Activated CD4-positive, alpha-beta memory T cell treated with anti-CD3 and anti-CD28 coated beads for 36 hours (primary cell): ENCODE measurements at places on chromosomes 16 and 17. TPM values are rescaled to one million over a fixed set of nuclear protein-coding genes. Genes with fewer than 3 reads are reported as not detected.

GRCh38 chr16:64272028-64272427, 849.8 kb downstream of the CDH11 start:
- no peak for DNase-seq

DNA sequence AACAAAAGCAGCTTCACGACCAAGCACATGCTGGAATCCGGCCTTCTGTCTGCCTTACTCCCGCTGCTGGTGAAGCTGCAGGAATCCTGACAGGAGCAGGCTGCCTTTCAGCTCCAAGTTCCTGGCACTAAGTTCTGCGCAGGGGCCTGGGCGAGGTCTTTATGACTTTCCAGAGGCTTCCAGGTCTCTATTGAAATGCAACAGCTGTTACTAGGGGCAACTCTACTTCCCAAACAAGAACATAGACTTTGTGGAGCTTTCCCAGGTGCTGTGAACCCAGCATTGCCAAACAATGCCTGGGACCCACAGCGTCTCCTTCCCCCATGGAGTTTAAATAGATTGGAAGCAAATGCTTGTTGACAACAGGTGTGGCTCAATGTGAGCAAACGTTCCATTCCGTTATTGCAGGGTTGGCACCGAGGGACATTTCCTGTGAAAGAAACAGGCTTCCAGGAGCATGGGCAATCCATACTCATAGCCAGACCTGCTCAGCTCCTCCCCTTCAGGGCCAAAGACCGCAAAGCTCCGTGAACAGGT, 156.0 kb downstream of the CDH13 start:
- DNase-seq = no peak

DNA sequence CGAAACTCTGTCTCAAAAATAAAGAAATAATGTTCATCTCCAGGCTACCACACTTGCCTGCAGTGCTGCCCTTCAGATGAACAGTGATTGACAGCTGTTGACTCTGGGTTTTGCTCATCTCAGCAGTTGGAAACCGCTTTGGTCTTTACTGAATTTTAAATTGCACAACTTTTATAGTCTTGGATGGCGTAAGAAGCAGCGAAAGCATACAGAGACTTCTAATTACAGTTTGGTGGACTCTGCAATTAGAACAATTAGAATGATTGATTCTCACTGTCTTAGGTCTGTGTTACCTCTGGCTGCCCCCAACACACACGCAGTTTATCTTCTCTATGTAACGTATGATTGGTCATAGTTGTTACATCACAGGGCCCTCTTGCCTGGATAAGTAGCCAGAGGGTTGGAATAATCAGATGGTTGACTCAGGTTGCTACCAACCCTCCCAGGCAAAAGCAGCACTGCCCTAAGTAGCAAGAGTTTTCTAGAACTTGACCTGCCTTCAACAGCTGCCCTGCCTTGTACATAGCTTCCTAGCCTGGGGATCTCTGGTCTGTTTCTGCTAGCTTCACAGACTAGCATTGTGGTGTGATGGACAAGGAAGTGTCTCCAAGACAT, 1.9 kb upstream of the NAT9 start:
- no peak for DNase-seq

GRCh38 chr17:44071772-44072171, 1.2 kb downstream of the G6PC3 start:
- DNase-seq = no peak

DNA sequence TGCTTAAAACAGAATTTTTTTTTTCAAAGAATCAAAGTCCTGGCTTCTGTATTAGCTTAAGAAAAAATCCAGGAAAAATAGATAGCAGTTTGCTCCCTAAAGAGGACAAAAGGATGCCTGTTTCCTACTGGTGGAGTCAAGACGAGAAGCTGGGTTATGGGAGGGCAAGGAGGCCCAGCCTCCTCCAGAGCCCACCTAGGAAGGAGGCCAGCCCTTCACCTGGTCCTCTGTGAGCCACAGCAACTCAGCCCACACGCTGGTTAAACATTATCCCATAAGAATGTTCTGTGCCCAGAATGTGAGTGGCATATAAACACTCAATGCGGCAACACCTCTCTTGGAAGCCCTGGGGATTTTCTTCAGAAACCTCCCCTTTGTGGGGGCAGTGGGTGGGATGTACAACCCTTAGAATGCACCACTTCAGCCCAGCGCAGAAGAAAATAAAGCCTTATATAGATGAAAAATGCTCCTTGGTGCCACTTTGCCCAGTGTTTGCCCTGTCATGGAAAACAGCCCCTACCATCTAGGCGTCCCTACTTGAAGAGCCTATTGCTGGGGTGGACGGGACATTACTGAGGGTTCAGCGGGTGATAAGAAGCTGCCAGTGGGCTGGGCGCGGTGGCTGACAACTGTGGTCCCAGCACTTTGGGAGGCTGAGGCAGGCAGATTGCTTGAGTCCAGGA, 48.0 kb downstream of the TEKT5 start:
- no peak for DNase-seq

GRCh38 chr16:53103811-53104210, 49.0 kb downstream of the CHD9 start:
- DNase-seq = no peak

GRCh38 chr16:52123842-52124241, 423.1 kb downstream of the TOX3 start:
- no peak for DNase-seq

DNA sequence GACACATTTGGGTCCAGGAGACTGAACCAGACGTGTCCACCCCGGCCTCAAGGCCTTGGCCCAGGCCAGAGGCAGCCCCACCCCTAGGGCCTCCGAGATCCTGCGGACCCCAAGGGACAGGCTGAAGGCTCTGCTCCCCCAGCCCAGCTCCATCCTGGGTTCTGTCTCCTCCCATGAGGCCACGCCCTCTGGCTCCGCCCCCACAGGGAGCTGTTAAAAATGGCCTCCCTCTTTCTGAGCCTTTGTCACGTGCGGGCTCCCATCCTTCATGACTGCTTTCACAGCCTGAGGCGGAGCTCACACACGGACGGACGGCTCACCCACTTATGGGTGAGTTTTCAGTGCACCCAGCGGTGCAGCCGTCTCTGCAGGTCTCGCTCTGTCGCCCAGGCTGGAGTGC, 6.5 kb upstream of the CACNA1H start:
- peak; percentile 18 for DNase-seq

GRCh38 chr16:79909571-79909970, 309.0 kb upstream of the MAF start:
- DNase-seq = no peak

- DNase-seq = no peak
These were observed 85.5 kb upstream of the SALL1 start for GRCh38 chr16:51236583-51236982.

DNA sequence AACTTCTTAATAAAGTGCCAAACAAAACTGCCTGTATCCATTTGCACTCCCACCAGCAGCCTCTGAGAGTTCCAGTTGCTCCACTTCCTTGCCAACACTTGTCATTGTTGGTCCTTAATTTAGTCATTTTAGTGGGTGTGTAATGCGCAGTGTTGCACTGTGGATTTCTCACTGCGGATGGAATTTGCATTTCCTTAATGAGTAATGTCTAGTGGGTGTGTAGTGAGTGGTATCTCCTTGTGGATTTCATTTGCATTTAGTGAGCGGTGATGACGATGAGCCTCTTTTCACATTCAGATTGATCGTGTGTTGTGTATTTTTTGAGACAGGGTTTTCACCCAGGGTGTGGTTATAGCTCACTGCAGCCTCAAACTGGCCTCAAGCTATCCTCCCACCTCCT, 4.1 kb upstream of the MSLN start:
- no peak for DNase-seq

- no peak for DNase-seq
These were observed 46.5 kb downstream of the TEX2 start for GRCh38 chr17:64216338-64217248.

- DNase-seq = no peak
These were observed 483 bp downstream of the LLGL2 start for GRCh38 chr17:75525806-75526554.

DNA sequence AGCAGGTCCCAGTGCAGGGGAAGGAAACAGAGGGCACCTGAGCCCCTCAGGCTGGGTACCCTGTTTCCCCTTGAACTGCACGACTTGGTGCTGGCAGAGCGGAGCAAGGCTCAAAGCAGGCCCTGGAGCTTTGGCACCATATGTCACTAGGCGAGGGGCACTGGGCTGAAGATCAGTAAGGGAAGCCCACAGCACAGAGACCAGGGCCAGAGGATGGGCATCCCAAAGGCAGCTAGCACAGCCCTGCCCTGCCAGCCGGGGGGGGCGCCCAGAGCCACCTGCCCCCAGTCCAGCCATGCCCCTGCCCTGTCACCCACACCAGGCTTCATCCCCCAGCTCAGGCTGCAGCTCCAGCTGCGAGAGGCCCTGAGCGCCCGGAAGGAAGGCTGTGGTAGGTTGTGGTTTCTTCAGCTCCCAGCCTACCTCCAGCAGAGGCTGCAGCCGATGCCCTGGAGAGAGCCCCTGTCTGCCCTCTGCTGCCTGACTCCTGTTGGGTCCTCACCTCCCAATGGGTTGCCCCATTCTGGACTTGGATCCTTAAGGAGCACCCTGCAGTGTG, 10.9 kb downstream of the NHERF1 start:
- peak; percentile 73 for DNase-seq

DNA sequence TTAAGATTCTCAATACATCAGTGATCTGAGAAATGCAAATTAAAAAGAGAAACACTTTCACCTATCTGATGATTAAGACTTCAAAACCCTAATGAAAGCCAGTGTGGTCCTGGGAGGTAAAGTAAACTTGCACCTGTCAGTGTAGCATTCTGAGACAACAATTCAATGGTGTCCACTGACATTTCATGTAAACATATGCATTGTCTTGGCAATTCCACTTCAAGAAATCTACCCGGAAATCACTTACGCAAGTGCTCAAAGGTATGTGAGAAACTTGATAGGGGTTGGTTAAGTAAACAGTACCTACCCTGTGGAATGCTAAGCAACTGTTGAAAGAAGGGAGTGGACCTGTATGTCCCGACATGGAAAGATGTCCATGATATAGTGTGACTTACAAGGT, 2.1 kb downstream of the ST6GALNAC1 start:
- DNase-seq = no peak

GRCh38 chr16:64617836-64618476, 503.9 kb downstream of the CDH11 start:
- no peak for DNase-seq

GRCh38 chr17:27495460-27495859, 39.2 kb downstream of the KSR1 start:
- no peak for DNase-seq

DNA sequence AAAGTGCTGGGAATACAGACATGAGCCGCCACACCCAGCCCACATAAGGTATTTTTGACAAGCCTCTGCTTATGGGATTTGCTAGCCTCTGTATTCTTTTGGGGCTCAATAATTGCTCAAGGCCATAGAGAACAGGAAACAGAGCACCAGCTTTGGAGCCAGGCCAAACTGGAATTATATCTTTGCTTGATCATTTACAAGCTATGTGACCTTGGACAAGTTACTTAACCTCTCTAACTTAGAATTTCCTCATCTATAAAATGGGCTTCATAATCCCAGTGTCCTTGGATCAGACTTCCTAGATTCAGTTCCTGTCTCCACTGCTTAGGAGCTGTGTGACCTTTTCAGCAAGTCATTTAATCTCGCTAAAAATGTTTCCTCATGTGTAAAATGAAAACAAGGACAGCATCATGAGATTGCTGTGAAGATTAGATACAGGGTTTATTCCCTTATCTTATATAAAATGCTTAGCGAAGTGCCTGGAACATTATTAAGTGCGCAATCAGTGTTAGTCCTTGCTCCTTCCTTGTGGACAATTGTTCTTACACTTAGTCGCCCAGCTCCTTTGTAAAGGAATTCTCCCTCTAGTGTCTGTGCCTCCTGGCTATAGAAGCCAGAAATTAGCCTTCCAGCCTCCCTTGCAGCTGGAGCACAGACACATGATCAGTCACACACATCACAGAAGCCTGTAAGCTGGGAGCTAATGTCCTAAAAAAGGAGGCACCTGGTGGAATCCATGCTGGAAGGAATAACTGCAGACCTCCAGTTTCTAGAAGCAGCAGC, 16.6 kb downstream of the KRT9 start:
- no peak for DNase-seq

GRCh38 chr16:56789360-56789759, 59.4 kb downstream of the NUP93 start:
- peak; percentile 40 for DNase-seq

The VWA3A gene
- total RNA-seq = not detected

The CNTNAP1 gene
- 1.9 TPM for total RNA-seq

The SPNS3 gene
- total RNA-seq = 6.6 TPM

The ERAL1 gene
- total RNA-seq = 48.5 TPM

The ITGB4 gene
- 1.1 TPM for total RNA-seq

The SRSF2 gene
- total RNA-seq = 299 TPM

The EVPLL gene
- total RNA-seq = not detected

The BAHCC1 gene
- not detected for total RNA-seq

The SYNGR3 gene
- total RNA-seq = 12.4 TPM

The ITGB3 gene
- total RNA-seq = not detected

The PRSS22 gene
- total RNA-seq = 0.24 TPM

The SKAP1 gene
- total RNA-seq = 77.6 TPM

The UMOD gene
- not detected for total RNA-seq

The CD300LB gene
- not detected for total RNA-seq

The SLFN14 gene
- total RNA-seq = not detected

The KRTAP2-2 gene
- total RNA-seq = not detected
